ENCODE measurements at places on chromosomes 16 and 17.

DNA sequence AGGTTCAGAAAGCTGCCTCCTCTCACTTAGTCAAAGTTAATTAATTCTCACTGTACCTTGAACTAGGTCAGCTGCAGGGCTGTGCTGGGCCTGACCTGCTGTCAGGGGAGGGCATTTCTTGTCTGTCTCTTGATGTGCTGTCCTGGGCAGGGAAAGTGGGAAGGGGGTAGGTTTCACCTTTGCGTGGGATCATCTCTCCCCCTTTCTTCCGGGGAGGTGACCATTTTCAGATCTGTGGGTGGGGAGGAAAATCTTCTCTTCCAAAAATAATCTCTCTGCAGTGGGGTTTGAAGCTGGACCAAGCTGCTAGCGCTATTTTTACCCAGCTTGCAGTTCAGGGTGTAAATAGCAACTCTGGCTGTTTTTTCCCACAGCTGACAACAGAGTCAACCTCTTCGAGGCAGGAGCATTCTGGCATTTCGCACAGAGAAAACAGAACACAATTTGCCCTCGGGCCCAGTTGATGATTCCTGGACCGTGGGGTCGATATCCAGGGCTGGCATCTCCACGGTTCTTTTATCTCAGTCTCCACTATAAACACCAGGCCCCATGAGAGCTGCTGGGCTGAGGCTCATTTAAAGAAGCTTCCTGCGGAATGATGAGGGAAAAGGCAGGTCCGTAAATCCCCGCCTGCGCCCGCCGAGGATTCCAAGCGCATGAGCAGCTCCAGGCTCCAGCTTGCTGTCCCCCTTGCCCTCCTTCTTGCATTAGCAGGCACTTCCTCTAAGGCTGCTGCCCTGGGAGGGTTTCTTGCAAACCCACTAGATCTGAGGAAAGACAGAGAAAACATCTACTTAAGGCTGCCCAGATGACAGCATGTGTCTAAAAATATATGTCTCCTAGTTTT lies 93.9 kb downstream of the YPEL2 start:
- DNase-seq: no peak

DNA sequence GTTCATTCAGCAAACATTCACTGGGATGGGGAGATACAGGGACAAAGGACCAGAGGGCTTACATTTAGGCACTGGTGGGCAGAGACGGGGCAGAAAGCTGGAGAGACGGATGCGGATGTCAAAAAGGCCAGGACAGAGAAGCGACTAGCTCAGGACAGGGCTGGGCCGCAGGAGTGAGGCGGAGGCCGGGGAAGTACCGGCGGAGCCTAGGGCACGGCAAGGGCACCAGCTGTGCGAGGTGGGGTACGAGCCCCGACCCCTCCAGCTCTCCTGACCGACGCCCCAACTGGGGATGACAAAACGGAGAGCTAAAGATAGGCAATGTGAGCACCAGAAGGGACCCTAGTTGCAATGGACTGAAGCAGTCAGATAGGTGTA lies 3.9 kb upstream of the SGCA start:
- no peak for DNase-seq

DNA sequence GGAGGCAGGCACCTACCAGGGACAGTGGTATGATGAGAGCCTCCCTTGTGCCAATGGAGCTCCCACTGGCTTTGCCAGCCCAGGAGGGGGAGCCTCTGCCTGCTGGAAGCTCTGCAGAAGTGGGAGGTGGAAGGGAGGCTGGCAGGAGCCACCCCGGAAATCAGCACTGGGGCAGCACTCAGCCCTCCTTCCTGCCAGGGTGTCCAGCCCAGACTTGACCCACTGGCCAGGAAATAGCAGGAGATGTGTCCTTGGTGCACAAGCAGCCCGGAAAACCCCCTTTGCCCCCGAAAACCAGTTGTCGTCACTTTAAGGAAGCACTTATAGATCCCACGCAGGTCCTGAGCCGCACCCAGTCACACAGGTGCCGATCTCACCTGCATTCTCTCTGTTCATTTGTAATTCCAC lies 49.3 kb upstream of the CACNG4 start:
- no peak for DNase-seq

DNA sequence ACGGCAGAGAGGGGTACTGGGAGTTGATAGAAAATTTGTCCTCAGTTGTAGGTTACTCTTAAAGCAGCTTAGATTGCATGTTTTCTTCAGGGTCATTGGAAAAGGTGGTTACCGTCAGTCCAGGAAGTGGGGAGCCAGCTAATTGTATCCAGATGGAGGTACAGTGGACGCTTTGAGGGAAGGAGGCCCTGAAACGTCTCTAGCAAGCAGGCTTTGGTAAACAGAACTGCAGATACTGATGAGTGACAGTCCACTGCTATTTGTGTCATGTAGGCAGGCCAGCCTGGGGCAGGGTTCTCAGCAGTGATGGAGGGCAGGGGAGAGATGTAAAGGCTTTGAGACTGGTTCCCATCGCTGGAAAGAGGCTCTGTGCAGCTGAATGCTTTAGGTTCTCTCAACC lies 30.2 kb upstream of the ST6GALNAC1 start:
- no peak for DNase-seq

DNA sequence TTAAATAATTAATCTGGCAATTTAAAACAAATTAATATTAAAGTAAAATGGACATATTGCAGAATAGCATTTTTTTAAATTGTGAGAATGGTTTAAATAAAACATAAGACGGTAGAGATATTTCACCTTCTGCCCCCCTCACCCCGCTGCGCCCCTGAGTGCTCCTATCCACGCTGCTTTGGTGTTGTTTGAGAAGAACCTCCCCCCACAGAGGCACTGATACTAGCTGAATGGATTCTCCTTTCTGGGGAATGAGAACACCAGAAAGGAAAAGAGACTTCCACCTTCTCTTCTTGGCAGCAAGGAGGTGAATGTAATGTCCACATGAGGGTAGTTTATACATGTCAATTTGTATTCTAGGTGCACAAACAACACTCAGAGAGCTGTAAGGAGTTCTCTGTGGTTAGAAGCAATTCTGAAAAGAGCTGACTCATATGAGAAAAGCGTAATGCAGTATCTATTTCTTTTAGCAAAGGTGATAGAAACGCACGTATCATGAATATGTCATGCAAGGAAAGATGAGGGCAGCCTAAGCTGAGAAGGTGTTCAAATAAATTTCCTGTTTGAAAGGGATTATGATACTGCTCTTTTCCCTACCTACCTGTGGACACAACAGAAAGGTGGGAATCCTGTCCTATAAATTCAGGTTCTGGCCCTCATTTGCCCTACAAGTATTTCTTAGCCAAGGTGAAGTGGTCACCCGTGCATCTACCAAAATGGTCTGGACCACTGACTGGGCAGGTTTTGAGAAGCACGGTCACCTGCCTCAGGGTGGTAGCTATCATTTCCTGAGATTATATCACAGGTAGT lies 126.9 kb downstream of the PARN start:
- no peak for DNase-seq

DNA sequence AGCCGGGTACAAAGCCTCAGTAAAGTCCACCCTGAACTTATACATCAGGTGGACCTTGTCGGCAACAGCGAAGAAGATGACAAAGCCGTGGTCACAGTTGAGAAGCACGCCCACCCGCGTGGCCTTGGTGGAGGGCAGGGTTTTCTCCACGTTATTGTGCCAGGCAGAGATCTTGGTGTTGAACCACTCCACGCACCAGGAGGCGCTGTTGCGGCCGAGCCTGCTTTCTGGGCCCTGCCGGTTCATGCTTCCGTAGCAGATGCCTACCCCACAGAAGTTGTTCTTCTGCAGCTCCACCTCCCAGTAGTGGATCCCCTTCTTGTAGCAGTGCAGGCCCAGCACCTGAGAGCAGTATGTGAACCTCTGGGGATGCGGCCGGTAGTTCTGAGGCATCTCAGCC lies 22.1 kb downstream of the TRIM25 start:
- peak; percentile 66 for DNase-seq

GRCh38 chr16:79192904-79193303 lies 407.6 kb downstream of the MAF start:
- no peak for DNase-seq

- no peak for DNase-seq
Observed at GRCh38 chr17:2713881-2714280, 2.3 kb upstream of the CLUH start.

- no peak for DNase-seq
Observed at GRCh38 chr17:76578376-76578775, 7.3 kb downstream of the ST6GALNAC2 start.

DNA sequence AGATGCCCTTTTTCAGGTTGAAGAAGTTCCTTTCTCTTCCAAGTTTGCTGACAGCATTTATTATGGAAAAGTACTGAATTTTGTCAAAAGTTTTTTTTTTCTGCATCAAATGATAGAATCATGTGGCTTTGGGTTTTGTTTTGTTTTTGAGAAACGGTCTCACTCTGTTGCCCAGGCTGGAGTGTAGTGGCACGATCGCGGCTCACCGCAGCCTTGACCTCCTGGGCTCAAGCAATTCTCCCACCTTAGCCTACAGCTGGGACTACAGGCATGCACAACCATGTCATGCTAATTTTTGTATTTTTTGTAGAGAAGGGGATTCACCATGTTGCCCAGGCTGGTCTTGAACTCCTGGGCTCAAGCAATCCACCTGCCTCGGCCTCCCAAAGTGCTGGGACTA lies 7.3 kb downstream of the CMTM4 start:
- no peak for DNase-seq

DNA sequence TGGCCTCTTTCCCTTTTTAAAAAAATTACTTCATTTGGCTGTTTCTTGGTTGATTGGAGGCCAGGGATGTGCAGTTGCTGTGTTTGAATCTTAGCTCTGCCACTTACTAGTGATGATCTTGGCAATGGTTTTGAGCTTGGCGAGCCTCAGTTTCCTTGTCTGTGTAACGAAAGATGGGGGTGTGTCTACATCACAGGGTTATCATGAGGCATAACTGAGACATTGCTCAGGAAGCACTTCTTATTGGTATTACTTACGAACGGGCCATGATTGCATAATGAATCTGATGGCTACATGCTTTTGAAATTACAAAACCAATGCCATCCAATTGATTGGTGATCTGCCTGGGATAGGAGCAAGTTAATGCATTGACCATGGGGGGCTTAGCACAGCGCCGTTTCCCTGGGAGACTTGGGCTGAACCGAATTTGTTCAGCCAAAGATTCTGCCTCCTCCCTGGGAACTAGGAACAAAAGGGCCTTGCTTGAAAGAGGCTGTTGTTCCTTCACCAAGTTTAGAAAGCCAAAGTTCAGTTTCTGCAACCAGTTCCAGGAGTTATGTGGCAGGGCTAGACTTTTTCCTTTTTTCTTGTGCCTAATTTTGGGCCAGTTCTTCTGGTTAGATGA lies 21.9 kb downstream of the CMIP start:
- DNase-seq: no peak

DNA sequence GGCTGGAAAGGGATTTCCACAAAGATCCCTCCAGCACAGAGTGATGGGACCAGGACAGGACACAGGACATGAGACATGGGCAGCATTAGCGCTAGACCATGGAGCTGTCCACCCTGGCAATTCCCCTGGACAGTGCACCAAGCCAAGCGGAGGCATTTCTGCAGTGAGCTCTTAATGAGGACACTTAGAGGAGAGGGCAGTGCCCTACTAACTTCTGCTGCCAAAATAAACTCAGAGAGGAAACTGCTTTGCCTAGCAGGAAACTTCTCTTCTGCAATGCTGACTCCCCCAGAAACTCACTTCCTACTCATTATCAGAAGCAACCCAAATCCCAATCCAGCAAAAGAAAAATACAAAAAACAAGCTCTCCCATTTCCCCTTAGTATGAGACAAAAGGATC lies 119.2 kb downstream of the HS3ST2 start:
- DNase-seq: no peak

- DNase-seq: peak; percentile 89
Observed at GRCh38 chr17:7132511-7133094, 18.0 kb upstream of the ASGR2 start.

DNA sequence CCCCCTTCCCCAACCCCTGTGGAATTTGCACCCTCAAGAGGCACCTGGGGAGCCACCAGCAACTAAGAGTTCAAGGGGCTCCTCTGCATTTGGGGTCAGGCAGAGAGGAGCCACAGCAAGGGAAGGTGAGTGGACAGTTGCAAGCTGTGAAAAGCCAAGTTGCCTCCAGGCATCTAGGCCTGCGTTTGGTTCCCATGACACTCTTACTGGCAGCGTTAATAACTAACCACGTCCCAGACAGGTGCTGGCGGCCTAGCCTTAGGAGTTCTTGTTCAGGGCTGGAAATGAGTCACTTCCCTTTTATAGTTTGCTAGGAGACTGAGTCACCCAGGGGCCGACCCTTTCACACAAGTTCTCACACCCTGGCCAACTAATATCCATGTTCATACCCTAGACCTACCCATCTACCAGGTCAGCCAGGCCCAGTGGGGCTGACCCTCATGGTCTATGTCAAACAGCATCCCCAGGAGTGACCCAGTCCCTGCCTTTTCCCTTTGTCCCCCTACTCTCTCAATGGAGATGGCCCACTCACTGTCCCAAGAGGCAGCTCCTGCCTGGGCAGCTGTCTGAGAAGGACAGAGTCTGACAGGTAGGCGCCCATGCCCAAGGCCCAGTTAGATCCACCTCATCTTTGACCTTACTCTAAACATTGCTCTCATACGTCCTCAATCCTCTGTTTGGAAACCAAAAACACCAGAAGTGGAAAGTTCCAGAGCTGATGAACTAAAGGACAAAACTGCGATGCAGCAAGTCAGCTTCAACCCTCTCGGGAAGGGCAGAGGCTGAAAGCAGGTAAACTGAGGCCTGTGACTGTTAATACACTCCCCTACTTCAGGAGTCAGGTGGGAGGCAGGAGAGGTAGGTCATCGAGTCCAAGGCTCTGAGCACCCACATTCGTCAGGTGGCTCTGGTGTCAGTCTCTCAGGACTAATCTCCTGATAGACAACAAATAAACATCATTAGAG lies 300.6 kb downstream of the SOX9 start:
- DNase-seq: no peak

- no peak for DNase-seq
Observed at GRCh38 chr17:58005728-58006559, 1.1 kb downstream of the SRSF1 start.

GRCh38 chr17:44059101-44059892 lies 7.2 kb downstream of the LSM12 start:
- no peak for DNase-seq

GRCh38 chr17:81310949-81311550 lies 15.9 kb upstream of the SLC38A10 start:
- DNase-seq: no peak
